ENCODE measurements at places on chromosomes 4 and X.

DNA sequence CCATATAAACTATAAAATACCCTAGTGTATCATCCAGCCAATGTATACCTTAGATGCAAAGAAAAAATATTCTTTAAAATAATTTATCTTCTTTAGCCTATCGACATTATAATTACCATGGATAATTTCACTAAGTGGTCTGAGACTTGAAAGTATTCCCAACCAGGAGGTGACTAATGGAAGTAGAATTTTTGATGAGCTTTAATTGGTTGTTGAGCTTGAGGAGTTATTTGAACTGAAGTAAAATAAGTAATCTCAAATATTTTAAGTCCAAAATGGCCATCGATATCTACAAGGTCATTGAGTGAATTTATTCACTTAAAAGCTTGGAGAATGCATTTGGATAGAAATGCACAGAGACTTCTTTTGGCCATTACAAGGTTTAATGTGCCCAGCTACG lies 436.2 kb downstream of the TLL1 start:
- DNase-seq, result no peak

DNA sequence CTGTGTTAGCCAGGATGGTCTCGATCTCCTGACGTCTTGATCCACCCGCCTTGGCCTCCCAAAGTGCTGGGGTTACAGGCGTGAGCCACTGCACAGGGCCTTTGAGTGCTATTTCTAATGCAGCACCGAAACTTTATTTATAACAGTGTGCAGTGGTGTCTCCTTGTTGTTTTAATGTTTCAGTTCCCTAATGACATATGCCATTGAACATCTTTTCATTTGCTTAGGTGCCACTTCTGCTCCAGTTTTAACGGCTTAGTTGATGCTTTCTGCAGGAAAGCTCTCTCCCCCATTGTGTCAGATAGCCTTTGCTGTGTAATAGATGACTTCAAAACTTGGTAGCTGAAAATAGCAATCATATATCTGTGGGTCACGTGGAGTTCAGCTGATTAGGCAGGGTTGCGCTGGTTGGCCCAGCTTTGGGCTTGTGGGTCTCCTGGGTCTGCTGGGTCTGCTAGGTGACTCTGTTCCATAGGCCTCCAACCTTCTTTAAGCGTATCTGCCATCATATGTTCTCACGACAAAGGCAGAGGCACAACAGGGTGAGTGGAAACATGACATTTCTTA lies 76.4 kb upstream of the SHISA3 start:
- no peak for DNase-seq

DNA sequence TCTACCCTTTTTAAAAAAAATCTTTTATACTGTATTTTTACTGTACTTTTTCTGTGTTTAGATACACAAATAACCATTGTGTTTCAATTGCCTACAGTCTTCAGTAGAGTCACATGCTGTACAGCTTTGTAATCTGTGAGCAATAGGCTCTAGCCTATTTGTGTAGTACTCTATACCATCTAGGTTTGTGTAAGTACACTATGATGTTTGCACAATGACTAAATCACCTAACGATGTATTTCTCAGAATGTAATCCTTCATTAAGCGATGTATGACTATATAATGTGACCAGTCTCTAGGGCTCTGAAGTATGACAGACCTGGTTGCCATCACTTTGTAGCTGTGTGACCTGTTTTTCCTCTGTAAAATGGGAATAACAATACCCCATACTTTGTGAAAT lies 14.2 kb upstream of the DCAF4L1 start:
- DNase-seq, result no peak

GRCh38 chr4:84159762-84160161 lies 339.3 kb downstream of the NKX6-1 start:
- DNase-seq, result no peak

GRCh38 chr4:3243136-3243780 lies 5.7 kb upstream of the MSANTD1 start:
- no peak for DNase-seq

GRCh38 chr4:147829401-147830101 lies 97.7 kb downstream of the ARHGAP10 start:
- DNase-seq, result no peak

- no peak for DNase-seq
Observed at GRCh38 chr4:76544725-76545124, 109.7 kb downstream of the SHROOM3 start.

DNA sequence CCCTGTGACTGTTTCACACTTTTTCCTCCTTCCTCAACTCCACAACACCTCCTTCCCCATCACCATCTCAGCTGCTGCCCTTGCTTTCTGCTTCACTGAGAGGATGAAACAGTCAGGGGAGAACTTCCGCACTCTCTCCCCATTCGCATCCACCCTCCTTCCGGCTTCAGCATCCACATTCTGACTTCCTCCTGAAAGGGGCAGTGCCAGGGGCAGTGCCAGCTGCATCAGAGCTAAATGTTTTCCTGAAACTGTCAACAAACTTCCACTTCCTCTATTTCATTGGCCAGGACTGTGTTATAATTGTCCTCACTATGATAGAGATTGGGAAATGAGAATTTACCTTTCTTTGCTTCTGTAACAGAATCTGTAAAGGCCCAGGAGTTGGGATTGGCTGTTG lies 18.2 kb upstream of the RASL11B start:
- DNase-seq, result no peak

- DNase-seq, result no peak
Observed at GRCh38 chr4:80542747-80543146, 207.2 kb downstream of the CFAP299 start.

DNA sequence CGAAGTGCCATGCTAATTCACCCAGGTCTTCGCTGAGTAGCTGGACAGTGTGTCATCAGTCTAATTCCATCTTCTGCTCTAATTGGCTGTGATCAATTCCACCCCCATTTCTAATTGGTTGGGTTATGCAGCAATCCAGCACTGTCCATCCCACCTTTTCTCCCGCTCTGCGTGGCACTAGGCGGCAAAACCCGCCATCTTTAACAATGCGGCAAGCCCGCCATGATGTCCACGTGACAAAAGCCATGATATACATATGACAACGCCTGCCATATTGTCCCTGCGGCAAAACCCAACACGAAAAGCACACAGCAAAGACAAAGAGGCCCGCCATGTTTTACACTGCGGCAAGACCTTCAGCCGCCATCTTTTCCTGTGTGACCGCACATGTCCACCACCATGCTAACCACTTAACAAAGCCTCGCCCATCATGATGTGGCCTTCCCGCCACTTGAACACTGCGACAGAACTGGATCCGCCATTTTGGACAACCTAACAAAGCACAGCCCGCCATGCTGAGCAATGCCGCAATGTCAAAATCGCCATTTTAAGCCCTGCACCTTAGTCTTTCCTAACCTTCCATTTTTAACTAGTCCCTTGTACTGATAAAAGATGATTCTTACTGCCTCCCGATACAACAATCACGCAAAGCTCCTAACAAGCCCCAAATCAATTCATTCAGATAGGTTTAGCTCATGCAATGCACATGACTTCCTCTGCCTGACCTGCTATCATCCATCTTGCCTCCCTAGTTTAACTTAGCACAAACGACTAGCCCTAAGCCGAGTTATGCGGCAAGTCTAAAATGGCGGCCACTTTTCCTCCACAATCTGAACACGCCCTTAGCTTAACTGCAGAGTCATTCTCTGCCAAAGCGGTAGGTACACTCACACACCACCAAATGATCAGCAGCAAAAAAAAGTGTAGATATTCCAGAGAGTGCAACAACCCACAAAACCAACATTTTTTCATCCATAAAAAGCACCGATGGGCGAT lies 288.3 kb downstream of the CHIC1 start:
- no peak for DNase-seq

GRCh38 chr4:153067376-153067775 lies 131.3 kb downstream of the FHDC1 start:
- DNase-seq, result no peak

DNA sequence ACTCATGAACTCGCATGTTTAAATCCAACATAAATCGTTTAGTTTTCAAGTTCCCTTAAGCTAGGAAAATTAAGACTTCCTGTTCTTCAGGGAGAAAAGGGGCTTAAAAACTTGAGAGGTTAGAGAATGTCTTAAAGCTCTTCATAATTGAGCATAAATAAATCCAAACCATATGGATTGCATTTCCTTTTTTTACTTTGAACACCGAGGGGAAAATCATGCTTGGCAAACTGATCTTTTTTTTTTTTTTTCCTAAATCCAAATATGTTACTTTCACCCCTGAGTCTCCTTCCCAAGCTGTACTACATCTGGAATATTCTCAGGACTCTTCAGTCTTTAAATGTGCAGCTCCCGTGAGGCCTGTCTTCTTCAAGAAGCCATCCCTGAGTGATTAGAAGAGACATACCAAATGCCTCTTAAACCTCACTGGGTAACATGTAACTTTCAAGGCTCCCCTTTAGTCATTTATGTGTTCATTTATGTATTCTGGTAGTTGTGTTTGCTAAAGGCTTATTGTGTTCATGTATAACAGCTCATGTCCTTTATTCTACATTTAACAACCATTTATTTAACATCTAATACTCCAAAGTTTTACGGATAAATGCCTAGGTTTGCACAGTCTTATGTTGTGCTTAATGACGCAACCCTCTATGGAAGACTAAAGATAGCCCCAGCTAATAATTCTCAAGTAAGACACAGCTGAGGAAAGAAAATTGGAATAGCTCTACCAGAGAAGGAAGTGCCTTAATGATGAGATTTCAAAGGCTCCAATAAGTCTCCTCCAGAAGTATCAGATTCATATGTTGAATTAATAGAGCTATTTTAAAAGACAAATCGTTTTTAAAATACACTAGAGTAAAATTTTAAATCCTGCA lies 107.0 kb downstream of the AGTR2 start:
- DNase-seq, result no peak

GRCh38 chrX:109776986-109777385 lies 43.9 kb upstream of the ACSL4 start:
- no peak for DNase-seq
